ENCODE measurements at places on chromosomes 6 and 20.

DNA sequence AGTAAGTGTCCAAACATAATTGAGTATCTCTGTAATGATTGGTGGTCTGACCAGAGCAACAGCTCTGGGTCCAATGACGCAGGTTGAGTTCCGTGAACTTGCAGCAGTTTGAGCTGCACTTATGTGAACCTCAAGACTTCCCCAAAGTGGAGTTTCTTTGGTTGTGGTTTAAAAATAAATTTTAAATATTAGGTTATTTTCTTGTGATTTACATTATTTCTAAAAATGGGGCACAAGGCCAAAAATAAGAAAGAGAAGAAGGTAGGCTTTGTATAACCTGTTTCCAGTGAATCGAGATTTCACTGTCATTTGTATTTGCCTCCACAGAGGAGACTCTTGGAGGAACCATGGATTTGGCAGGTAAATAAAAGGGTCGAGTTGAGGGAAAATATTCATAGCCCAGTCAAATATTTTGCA lies 166.4 kb upstream of the ZNF217 start:
- no peak for DNase-seq

DNA sequence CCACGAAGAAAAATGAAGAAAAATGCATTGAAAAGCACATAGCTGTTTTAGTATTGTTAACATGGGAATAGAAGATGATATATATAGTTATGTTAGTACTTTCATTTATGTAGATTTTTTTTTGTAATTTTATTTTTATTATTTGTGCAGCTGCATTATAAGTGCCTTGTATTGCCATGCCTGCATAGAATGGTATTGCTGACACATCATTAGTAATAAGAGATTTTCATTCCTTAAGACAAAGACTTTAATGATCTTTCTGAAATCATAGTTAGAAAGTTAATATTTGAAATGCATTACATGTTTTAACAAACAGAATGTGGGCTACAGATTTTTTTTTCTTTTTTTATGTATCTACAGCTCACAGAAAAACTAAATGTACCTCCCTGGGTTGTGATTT lies 506.5 kb downstream of the NKAIN2 start:
- no peak for DNase-seq

GRCh38 chr20:36929290-36929689 lies 22.2 kb downstream of the SAMHD1 start:
- peak; percentile 69 for DNase-seq

DNA sequence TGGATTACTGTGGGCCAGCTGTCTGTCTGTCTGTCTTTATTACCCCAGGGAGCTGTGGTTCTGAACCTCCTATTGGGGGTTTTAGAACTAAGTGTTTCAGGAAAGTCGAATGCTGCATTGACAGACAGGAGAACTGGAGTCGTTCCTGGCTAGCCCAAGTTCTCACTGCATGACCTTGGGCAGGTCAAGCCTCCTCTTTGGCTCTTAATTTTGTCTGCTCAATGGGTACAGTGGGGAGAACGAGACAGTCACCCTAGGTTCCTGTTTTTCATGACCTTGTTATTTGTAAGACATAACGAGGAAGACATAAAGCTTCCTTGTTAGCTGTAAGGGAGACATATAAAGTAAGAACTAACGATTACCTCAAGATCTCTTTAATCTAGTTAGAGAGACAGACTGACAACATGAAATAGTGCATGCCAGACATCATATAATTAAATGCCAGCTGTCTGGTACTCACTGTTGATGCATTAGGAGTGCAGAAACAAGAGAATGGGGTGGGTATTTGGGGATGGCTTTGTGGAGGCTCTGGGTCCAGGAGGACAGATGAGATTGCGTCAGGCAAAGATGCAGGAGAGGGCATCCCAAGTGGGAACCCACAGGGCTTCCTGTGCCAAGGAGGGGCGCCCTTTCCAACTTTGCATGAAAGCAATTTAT lies 3.7 kb upstream of the CCDC167 start:
- no peak for DNase-seq

GRCh38 chr20:8208226-8208625 lies 76.2 kb downstream of the PLCB1 start:
- DNase-seq = no peak
